Endothelial cell of umbilical vein (primary cell): ENCODE measurements at places on chromosomes 1 and 21. TPM values are rescaled to one million over a fixed set of nuclear protein-coding genes. Genes with fewer than 3 reads are reported as not detected.
A peak's percentile ranks its signal among the peaks of the same experiment; 100 is the strongest.

DNA sequence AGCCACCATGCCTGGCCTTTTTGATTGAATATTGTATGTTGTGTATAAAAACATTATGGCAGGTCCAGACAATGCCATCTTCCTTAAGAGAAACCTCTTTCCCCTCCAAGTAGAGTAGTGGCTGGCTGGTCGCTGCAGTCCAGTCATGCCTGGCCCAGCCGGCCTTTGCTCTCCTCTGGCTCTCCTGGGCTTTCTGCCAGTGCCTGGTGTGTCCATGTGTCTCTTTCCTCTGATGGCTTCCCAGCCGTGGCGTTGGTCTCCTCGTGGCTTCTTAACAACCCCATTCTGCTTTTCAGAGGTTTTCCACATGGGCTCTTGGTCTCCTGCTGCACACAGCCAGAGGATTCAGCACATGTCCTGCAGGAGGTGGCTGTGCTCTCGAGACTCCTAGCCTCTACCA is 58.7 kb downstream of the DIP2A start:
- H3K36me3 ChIP-seq = peaks cover 3% of the 10 kb centered on the region
- no peak for DNase-seq

DNA sequence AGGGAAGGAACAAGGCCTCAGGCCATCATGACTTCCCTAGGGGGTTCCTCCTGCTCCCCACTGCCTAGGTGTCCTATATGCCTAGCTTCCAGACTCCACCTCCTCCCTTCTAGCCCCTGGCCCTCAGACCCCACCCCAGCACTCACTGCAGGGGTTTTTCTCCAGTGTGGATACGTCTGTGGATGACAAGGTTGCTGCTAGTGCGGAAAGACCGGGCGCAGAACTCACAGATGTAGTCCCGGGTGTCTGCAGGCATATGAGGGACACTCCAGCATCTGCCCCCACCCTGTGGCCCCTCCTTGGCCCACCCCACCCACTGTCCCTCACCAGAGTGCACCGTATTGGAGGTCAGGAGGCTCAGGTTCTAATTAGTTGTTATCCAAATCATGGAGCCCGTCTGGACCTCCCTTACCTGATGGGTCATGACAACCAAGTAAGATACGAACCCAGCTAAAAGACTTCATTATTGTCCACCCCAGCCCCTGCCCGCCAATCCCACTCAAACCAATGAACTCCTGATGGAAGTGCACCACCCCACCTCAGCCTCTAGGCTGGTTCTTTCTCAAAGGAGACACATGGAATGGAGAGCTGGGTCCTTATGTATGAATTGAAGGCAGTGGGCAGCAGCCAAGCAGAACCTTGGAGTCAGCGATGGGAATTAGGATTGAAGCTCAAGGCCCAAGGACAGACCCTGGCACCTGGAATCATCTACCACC is 8.2 kb downstream of the ZNF692 start:
- no peak for DNase-seq
- H3K4me3 ChIP-seq = no peak overlapping the region
- H3K4me1 ChIP-seq = no peaks in the 10 kb centered on the region
- H3K27ac ChIP-seq = no peak overlapping the region
- H3K27me3 ChIP-seq = no peaks in the 10 kb centered on the region

DNA sequence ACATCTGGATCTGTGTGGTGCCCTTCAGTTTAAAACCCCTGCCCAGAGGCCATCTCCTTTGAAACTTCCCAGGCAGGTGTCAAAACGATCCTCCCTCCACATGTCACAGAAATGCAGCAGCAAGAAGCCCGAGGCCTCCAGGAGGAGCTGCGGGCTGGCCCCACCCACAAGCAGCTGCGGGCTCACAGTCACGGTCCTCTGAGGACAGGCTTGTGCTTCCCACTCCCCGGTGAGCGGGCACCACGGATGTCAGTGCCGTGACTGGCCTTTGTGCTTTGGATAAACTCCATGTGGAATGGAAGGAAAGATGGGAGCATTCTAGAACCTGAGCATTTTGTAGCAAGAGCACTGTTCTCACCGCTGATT is 65.8 kb downstream of the SIK1 start:
- H3K27me3 ChIP-seq = no peaks in the 10 kb centered on the region
- no peak for DNase-seq
- peaks cover 8% of the 10 kb centered on the region for H3K4me1 ChIP-seq
- H3K27ac ChIP-seq = no peak overlapping the region
- no peak overlapping the region for H3K4me3 ChIP-seq

DNA sequence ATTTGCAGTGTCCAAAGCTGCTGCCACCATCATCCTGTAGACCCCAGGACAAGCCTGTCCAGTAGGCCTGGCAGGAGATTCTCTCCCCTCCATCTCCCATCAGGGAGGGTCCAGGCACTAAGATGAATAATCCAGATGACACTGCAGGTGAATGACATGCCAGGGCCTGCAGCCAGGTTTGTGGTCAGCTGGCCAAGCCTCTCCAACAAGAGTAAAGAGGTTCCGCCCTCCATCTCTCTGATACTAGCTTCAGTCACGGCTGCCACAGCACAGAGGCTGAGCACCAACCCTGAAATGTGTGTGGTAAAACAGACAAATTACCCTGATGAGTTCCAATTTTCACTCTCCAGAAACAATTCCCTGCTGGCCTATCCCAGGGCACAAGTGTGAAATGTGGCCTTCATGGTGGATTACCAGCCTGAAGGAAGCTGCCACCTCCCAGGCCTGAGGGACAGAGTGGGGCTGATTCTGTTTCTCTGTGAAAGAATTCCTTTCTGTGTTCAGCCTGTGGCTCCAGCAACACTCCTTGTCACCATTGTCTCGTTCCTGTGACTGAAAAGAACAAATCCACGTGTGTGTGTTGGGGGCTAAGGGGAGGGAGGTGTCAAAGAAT is 19.9 kb upstream of the LHX4 start:
- no peaks in the 10 kb centered on the region for H3K27me3 ChIP-seq
- DNase-seq = no peak
- no peaks in the 10 kb centered on the region for H3K36me3 ChIP-seq
- H3K27ac ChIP-seq = no peak overlapping the region
- H3K4me1 ChIP-seq = no peaks in the 10 kb centered on the region

DNA sequence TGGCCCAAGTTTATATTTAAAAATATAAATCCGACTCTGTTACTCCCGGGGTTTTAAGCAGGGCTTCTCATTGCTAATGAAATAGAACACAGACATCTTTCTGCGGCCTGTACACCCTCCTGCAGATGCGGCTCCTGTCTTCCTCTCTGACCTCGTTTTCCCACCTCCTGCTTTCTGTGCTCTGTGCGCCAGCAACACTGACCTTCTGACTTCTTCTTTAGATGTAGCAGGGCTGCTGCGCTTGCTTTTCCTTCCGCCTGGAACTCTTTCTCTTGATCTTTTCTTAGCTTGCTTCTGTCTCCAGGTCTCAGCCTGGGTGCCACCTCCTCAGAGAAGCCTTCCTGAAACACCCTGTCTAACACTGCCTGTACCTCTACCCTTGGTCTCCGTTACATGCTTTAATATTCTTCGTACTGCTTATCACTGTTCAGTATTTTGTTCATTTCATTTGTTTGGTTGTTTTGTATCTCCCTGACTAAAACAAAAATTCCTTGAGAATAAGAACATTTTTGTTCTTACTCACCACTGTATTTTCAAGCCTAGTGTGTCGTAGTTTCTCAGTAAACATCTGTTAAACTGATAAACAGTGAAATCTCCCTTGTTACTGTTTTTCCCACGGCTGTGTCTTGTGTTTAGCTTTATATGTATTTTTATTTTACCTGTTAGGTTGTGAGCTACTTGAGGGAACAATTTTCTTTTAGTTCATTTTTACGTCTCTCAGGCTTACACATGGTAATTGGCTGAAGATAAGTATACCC is 79.0 kb downstream of the ST3GAL3 start:
- no peak overlapping the region for H3K27ac ChIP-seq
- no peaks in the 10 kb centered on the region for H3K27me3 ChIP-seq
- DNase-seq = peak; percentile 6
- peaks cover 18% of the 10 kb centered on the region for H3K4me1 ChIP-seq

- H3K36me3 ChIP-seq = no peaks in the 10 kb centered on the region
- no peak overlapping the region for H3K27ac ChIP-seq
- no peak overlapping the region for H3K4me3 ChIP-seq
- DNase-seq = no peak
Measured at GRCh38 chr1:166079276-166079675, 87.5 kb downstream of the FAM78B start.

GRCh38 chr1:112244131-112244530 is 151.9 kb upstream of the CTTNBP2NL start:
- H3K4me3 ChIP-seq = no peak overlapping the region
- no peaks in the 10 kb centered on the region for H3K4me1 ChIP-seq
- H3K27ac ChIP-seq = no peak overlapping the region
- no peak for DNase-seq
- H3K27me3 ChIP-seq = no peaks in the 10 kb centered on the region

GRCh38 chr1:15236746-15237145 is 10.3 kb upstream of the FHAD1 start:
- H3K4me1 ChIP-seq = no peaks in the 10 kb centered on the region
- no peaks in the 10 kb centered on the region for H3K36me3 ChIP-seq
- no peaks in the 10 kb centered on the region for H3K27me3 ChIP-seq
- no peak overlapping the region for H3K4me3 ChIP-seq
- H3K27ac ChIP-seq = no peak overlapping the region

- H3K4me3 ChIP-seq = no peak overlapping the region
- H3K36me3 ChIP-seq = no peaks in the 10 kb centered on the region
- no peak overlapping the region for H3K27ac ChIP-seq
Measured at GRCh38 chr1:205777994-205778393, 2.7 kb upstream of the RAB29 start.

GRCh38 chr1:115031595-115031994 is 2.0 kb downstream of the TSHB start:
- no peaks in the 10 kb centered on the region for H3K36me3 ChIP-seq
- H3K4me1 ChIP-seq = no peaks in the 10 kb centered on the region
- no peaks in the 10 kb centered on the region for H3K27me3 ChIP-seq
- no peak overlapping the region for H3K4me3 ChIP-seq

DNA sequence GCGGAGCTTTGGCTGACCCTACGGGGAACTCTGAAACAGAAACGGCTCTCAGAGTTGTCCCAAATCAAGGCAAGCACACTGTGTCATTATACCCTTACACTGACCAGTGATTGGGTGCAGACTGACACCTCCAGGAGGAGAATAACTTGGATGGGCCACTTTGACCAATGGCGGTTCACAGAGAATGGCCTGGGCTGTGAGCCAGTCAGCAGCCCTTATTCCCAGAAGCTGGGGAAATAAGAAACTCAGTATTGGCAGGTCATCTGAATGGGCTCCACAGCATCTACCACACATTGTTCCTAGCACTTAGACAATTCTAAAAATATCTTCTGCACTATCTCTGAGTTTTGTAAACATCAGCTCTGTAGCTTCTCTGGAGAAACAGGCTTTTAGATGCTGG is 265.2 kb downstream of the ADGRL2 start:
- H3K27ac ChIP-seq = no peak overlapping the region
- no peak for DNase-seq
- no peak overlapping the region for H3K4me3 ChIP-seq
- no peaks in the 10 kb centered on the region for H3K36me3 ChIP-seq
- no peaks in the 10 kb centered on the region for H3K4me1 ChIP-seq
- H3K27me3 ChIP-seq = no peaks in the 10 kb centered on the region

DNA sequence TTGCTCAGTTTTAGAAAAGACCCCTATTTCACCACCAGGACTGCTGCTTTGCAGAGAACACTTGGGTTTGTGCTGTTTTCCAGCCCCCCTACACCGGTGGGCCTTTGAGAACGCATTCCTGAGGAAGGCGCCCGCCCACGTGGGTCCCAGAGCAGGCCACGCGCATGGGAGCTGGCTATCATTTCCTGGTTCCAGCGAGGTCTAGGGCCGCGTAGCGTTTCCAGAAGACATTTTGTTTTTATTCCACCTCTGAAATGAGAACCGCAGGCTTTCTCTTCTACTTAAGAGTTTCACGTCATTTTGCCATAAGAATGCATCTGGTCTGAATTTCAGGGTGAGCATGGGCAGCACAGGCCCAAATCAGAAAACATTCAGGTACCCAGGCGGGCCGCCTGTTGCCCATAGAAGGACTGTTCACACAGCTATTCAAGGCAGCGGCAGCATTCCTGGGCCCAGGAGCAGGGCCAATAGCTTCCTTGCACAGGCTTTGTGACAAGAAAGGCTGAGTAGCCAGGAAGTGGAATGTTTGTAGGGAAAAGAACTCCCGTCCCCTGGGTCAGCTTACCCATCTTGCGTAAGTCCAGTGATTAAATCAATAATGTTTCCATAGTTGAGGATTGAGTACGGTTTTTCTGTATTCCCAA is 1.4 kb upstream of the KLHL21 start:
- H3K4me1 ChIP-seq = peaks cover 23% of the 10 kb centered on the region
- no peaks in the 10 kb centered on the region for H3K27me3 ChIP-seq
- H3K4me3 ChIP-seq = no peak overlapping the region

DNA sequence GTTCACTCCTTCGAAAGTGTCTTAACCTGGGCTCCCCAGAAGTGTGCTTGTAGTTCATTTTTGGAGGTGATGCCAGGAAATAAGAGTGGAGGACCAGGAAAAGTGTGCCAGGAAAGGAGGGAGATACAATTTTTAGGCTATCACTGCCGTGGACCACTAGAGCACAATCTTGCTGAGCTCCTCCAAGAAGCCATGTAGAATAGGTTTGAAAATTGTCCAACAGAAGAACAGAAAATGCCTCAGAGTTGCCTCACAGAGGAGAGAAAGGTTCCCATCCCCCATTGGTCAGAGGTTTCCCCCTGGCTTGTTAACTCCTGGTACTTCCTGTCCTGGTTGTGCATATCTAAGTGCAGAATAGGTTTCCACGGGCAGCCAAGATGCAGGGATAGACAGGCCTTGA is 41.6 kb downstream of the CATSPERE start:
- H3K4me3 ChIP-seq = no peak overlapping the region
- no peak for DNase-seq
- no peak overlapping the region for H3K27ac ChIP-seq

DNA sequence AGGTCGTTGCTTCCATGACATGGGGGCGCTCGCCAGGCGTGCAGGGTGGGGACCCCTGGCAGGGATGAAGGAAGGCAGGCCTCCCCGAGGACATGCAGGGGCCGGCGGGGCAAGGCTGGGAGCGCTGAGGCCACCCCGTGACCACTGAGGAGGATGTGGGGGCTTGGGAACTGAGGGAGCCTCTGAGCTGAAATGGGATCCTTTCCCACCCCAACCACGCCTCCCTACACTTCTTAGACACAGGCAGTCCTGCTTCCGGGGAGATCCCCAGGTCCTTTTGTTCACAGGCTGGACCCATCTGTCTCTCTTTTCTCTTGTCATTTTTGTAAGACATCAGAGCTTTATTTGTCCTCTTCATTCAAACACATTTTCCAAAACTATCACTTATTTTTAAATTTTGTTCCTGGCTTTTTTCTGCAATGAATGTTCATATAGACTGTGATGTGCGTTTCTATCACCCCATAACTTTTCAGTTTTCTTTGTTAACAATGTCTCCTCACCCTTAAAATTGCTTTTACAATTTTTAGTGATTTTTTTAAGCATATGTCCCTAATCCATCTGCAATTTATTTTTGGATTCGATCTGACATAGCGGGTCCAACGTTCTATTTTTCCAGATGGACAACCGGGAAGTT is 156.7 kb upstream of the BACE2 start:
- no peaks in the 10 kb centered on the region for H3K36me3 ChIP-seq
- no peak overlapping the region for H3K4me3 ChIP-seq
- no peak overlapping the region for H3K27ac ChIP-seq
- no peak for DNase-seq

Gene TMEM52
- 1.2 and 1.6 TPM in 2 replicates for total RNA-seq

Gene HFM1
- total RNA-seq = 0.11 and 0.72 TPM in 2 replicates

Gene SPRR2B
- total RNA-seq = not detected in 2 replicates

Gene CFH
- 19.3 and 25.3 TPM in 2 replicates for total RNA-seq

Gene LEMD1
- not detected in 2 replicates for total RNA-seq

Gene TESK2
- total RNA-seq = 2.1 and 2.2 TPM in 2 replicates

Gene FOXD2
- 0.07 and 0.09 TPM in 2 replicates for total RNA-seq

Gene CD48
- not detected in 2 replicates for total RNA-seq

Gene F13B
- not detected in 2 replicates for total RNA-seq

Gene EVA1C
- 31.7 and 38.6 TPM in 2 replicates for total RNA-seq

Gene MAB21L3
- not detected in 2 replicates for total RNA-seq
